NCI-H2029 treated with DMSO at 0.1 percent for 48 hours (cell line): ENCODE measurements at places on chromosomes 3 and 15.
A peak's percentile ranks its signal among the peaks of the same experiment; 100 is the strongest.

DNA sequence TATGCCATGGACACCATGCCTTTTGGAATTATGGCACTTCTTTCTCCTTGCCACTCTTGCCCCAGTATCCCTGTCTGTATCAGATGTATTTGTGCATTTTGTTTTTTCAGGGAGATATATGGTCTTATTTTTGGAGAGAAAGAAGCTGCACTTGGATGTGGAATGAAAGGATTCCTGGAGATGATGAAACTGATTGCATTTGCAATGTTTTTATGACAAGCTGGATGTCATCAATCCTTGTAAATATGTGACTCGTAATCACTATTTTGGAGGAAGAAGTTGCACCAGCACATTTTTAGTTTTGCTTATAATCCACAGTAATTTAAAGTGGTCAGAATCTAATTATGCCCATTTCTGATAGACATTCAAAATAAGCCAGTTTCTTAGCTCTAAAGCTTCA lies 165.0 kb downstream of the NR1D2 start:
- DNase-seq, result no peak

GRCh38 chr15:69414701-69415167 lies 585 bp downstream of the KIF23 start:
- no peak for DNase-seq

DNA sequence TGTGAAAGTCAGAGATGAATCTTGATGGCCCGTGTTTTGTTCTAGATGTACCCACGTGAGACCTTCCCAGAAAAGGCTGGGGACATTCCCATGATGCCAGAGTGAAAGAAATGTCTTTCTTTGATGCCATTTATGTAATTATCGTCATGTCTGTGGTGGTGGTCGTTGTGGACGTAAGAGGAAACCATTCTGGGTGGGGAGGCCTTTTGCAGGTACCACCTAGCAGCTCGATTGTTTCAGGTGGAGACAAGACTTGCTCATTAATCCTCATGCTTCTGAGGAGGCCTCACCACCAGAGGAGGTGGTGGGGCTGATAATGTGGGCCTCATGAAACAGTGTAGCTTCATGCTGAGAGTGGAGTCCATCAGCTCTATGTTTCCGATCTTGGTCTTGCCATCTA lies 58.1 kb upstream of the USP3 start:
- no peak for DNase-seq

- DNase-seq, result no peak
Observed at GRCh38 chr15:100334905-100335304, 6.9 kb downstream of the ADAMTS17 start.

DNA sequence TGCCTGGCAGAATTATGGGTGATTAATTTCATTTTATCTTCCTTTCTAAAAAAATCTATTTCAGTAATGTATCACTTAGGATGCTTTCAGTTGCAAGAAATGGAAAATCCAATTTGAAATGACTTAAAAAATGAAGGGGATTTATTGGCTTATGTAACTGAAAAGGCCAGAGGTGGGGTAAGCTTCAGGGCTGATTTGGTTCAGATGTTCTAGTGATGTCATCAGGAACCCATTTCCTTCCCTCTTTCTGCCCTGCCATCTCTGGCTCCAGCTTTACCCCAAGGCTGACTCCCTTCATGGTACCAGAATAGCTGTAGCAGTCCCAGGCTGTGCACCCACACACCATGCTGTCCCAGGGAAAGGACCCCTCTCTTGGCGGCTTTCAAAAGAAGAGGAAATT lies 18.5 kb upstream of the REC114 start:
- no peak for DNase-seq

DNA sequence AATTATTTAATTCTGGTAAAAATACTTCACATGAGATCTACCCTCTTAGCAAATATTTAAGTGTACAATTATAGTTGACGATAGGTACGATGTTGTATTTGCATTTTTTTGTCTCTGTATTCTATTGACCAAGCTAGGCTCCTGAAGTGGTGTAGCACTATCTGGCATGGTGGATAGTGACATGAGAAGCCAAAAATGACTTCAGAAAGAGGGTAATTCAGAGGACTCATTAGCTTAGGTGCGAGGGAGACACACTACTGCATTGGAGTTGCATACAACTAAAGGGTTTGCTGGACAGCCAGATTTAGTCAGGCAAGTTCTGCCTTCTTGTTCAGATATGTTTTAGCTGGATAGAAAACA lies 50.6 kb downstream of the KBTBD8 start:
- DNase-seq, result no peak

- no peak for DNase-seq
Observed at GRCh38 chr15:50358845-50359244, 3.8 kb upstream of the GABPB1 start.

GRCh38 chr3:10366651-10367101 lies 45.8 kb upstream of the SEC13 start:
- no peak for DNase-seq

DNA sequence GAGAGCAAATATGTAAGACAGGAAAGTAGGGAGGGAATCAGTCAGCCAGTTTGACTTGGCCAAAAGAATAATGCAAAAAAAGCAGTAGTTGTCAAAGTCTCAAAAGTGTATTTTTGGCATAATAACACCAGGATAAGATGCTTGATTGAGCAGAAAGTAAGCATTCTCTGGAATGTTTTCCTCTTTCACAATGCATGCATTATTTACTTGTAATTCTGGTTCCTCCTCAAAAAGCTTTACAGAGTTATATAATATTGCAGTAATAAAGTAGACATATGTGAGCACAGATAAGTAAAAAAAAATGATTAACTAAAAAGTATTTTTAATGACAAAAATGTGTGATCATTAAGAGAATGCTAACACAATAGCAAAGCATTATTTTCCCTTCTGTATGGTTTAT lies 285.9 kb upstream of the BCHE start:
- DNase-seq, result no peak

DNA sequence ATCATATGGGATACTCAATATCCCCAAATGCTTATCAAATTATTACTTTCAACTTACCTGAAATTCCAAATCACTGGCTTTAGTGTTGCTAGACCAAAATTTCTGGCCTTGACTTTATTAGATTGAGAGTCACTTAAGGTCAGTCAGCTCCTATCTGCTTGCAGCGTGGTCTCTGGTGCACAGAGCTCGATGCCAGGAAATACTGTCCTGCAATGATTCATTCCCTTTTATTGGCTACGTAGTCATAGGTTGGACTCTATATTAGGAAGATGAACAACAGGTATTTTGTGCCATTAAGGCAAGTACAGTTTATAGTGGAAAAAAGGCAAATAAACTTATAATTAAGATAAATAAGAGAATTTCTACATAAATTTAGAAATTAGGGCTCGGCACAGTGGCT lies 378.6 kb upstream of the MCTP2 start:
- DNase-seq, result no peak

DNA sequence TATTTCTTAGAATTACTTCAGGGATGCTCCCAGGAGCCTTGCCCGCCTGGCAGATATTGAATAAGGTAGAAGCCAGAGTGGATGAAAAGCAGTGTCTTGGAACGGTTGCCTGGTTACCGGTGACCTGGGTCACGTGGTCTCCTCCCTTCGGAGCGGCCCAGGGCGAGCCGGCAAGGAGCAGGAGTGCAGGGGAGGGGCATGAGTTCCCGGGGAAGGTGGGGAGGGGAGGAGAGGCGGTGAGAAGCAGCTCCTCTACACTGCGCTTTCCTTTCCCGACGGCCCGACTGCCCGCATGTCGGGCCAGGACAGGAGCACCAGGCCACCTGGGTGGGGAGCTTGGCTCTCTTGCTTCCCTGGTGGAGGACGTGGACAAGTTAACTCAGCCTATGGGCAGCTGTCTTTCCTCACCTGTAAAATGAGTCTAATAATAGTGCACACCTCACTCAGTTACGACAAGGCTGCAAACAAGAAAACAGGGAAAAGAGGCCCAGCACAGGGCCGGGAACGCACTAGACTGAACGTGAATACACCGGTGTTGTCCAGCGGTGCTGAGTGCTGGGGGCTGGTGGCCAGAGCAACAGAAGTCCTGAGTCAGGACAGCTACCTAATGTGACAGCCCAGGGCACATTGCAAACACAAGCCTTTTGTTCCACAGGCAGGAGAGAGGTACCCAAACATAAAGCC lies 198.3 kb downstream of the ADAMTS9 start:
- peak; percentile 45 for DNase-seq

DNA sequence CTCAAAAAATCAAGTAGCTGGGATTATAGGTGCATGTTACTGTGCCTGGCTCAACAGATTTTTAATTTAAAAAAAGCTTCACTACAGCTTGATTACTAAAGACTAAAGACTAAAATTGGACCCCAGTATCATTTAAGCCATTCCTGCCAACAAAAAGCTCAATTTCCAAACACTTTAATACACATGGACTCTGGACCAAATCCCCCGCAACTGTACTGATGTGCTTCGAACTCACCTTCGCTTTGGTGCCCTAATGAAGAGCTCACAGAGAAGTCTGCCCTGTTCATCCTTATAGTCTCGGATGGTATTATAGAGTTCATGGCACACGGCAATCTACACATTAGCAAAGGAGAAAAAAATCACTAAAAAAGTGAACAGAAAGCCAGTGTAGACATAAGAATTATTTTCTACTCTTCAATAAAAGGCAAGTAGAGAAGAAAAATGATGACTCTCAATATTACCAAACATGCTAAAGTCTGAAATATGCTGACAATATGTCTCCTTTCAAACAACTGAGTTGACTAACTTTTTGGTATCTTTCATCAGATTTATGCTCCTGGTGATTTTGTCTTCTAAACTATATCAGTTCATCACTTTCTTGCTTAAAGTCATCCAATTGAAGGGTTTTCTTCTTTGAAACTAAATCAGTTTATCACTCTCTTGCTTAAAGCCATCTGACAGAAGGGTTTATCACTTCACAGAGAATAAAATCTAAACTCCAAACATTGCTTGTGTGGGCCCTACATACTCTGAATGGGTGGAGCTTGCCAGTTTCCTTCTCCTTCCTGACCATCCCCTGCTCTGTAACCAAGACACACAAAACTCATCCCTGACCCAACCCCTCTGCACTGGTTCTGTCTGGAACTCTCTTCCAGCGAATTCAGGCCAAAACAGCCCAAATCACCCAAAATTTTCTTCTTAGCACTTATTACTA lies 7.2 kb downstream of the PBRM1 start:
- DNase-seq, result no peak

GRCh38 chr3:160956785-160957184 lies 148.4 kb downstream of the B3GALNT1 start:
- no peak for DNase-seq

DNA sequence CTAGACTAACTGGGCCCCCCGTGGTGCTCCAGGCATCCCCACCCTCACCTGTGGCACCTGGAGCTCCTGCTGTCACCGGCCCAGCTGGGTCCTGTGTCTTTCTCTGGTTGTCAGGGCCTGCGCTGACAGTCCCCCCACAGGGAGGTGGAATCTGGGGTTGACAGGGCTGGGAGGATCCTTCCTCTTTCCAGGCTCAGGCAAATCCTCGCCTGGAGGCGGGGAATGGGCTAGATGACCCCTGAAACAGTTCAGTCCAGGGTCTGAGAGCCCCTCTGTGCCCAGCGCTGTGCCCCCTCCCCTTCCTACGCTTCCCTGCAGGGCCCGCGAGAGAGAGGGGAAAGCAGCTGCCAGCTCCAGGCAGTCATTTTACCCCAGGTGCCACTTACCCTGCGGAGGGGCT lies 50.1 kb upstream of the MCF2L2 start:
- no peak for DNase-seq

GRCh38 chr15:50064673-50065072 lies 54.4 kb downstream of the ATP8B4 start:
- no peak for DNase-seq

- no peak for DNase-seq
Observed at GRCh38 chr3:24155276-24155675, 210.2 kb downstream of the NR1D2 start.

DNA sequence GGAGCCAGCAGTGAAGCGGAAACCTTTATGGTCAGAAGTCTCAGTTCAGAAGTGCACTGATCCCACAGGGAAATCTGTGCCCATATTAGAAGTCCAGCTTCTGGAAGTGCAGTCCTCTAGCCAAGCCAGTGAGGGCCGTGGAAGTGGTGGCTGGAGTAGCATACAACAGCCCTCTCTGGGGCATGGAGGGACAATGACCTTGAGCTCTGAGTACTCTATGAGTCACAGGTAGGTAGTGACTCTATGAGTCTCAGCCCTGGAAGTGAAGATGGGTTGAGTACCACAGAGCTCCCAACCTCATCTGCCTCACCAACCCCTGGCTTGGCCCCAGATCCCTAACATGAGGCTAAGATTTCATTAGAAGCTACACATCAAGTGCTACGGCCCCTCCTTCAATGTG lies 205.9 kb upstream of the PPP2R3A start:
- DNase-seq, result no peak

DNA sequence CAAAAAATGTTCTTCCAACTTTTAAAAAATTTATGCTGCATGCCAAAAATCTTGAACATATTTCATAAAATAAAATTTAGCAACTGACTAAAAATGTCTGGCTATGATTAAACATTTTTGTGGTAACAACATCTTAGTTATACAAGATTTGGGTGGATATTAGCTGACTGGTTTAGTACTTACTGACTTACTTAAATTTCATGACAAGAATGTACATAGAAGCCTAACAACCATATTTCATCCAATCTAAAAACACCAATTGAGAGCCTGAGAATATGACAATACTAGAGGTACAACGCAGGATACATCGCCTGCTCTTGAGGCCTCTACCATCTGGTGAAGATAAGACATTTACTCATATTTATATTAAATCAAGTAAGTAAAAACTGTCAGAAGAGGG lies 34.6 kb downstream of the GNB4 start:
- DNase-seq, result no peak

DNA sequence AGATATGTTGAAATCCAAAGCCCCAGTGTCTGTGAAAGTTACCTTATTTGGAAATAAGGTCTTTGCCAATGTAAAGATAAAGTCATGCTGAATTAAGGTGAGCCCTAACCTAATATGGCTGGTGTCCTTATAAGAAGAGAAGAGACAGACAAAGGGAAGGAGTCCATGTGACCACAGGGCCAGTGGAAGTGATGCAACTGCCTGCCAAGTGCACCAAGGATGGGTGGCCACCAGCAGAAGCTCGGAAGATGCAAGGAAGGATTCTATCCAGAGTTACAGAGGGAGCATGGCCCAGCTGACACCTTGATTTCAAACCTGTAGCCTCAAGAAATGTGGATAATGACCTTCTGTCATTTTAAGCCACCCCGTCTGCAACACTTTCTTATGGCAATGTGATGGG lies 35.3 kb upstream of the PGPEP1L start:
- no peak for DNase-seq

GRCh38 chr3:35422836-35423601 lies 216.3 kb upstream of the ARPP21 start:
- no peak for DNase-seq

- DNase-seq, result no peak
Observed at GRCh38 chr3:102712896-102713295, 278.1 kb downstream of the ZPLD1 start.

DNA sequence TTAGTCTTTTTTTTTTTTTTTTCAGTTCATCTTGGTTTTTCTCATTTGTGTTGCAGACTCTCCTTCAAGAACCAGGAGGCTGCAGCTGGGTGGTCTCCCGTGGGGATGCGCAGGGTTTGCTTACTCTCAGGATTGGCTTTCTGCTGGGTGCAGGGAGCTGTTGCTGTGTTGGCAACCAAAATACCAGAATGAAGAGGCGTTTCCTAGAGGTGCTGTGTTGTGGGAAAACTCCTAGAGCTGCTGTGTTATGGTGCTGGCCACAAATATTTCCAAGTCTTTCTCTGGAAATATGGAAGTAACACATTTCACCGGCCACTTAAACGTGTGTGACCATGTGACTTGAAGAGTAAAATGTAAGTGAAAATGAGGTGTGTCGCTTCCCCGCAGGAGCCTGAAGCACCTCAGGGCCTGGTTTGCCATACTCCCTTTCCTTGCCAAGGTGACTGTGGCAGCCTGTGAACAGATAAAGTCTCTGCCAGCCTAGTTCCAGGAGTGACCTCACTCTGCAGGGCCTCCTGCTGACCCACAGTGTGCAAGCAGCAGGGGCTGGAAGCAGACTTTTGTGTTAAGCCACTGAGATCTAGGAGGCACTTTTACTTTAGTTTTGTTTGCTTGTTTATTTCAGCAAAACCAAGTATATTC lies 258.9 kb downstream of the ADAMTS17 start:
- no peak for DNase-seq
